ENCODE measurements at places on chromosomes 11 and 22.

GRCh38 chr11:110463153-110463552 is 33.4 kb downstream of the FDX1 start:
- ATAC-seq = no peak

DNA sequence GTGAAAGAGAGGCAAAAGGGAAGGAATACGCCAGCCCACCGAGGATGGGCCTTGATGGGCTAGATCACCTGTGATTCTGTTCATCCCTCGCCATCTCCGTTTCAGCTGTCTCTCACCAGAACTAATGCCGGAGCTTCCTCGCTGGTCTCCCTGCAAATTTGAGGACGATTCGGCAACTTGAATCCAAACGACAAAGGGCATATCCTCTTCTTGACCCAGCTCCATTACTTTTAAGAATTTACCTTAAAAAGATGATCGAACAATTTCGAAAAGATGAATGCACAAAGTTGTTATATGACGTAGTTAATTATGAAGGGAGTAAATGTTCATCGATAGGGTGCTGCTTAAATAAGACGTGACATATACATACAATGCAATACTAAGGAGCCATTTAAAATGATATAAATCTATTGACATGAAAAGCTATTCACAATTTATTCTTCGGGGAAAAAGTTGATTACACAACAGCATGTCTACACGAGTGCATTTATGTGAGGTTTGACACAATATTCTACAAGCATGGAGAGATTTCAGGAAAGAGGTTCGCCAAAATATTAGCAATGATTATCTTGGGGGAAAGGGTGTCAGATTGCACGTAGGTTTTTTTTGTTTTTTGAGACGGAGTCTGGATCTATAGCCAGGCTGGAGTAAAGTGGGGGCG is 937 bp upstream of the FAM168A start:
- no peak for ATAC-seq

DNA sequence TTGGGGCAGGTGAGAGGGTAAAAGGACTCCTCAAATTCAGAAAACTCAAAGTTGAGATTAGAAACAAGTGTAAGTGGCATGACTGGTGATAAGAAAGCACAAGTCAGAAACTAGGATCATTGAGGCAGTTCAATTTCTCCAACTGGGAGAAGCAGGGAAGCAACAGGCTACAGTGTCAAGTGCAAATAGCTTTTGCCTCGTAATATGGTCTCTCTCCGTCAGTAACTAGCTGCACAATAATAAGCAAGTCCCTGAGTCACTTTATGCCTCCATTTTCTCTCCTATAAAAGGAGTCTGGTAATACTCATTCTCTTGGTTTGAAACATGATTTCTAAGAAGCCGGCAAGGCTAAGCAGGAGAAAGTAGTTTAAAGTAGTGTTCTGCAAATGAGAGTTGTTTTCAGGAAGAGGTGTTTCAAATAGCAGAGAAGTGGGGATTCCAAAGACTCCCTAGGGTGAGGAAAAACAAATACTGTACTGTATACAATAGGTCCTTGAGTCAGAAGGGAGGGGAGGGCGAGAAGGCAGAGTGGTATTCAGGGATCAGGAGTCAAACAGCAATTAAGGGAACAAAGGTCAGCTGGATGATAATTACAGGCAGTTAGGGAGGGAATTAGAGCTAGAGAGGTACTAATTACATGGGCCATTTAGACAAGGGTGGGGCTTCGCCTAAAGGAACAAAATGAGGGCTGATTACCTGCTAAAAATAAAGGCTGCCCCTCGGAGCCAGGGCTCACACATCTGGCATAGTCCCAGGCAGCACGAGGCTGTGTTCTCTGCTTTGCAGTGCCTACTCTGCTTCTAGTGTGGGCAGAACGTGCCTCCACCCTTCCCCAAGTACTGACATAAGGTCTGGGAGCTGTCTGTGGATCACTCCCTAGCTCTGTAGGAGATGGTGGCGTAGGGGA is 96.0 kb upstream of the BDNF start:
- no peak for ATAC-seq

- ATAC-seq = no peak
These were observed 652.6 kb downstream of the METTL15 start for GRCh38 chr11:28760676-28761390.

DNA sequence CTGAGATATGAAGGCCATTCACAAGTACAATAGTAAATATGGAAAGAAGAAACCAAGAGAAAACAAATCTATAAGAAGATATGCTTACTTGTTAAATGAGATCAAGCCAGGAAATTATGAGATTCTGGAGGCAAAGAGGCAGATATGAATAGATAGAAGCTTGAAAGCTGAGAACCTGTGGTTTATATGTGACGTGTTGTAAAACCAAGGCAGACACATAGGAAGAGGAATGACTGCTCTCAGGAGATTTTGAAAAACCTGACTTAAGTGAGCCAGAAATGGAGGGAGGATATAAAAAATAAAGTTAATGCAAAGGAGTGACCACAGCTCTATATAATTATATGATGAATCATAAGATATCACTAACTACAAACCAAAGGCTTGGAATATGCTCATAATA is 1160.5 kb upstream of the CNTN5 start:
- ATAC-seq = no peak

DNA sequence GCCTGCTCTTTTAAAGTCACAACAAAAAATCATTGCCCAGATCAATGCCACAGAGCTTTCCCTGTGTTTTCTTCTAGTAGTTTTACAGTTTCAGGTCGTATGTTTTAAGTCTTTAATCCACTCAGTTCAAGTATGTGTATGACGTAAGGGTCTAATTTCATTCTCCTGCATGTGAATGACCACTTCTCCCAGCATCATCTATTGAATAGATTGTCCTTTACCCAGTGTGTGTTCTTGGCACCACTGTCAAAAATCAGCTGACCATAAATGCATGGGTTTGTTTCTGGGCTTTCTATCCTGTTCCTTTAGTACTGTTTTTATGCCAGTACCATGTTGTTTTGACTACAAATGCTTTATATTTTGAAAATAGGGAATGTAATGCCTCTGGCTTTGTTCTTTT is 28.1 kb downstream of the INTS4 start:
- ATAC-seq = no peak

DNA sequence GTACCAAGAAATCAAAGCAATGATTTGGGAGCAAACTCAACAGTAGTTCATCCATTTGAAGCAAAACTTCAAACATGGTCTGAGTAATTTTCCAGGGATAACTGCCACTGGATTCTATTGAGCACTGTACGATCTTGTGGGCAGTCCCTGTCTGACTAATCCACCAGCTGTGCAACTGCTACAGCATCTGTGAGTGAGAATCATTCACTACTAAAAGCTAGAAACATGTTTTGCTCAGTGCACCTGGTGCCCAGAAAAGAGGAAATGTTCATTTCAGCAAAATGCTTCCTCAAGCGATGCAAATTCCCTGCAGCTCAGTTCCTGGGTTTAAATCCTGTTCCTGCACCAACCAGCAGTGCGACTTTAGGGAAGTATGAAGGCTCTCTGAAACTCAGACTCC is 1077.9 kb downstream of the DLG2 start:
- no peak for ATAC-seq

- no peak for ATAC-seq
These were observed 3.9 kb downstream of the TOLLIP start for GRCh38 chr11:1305501-1306056.

DNA sequence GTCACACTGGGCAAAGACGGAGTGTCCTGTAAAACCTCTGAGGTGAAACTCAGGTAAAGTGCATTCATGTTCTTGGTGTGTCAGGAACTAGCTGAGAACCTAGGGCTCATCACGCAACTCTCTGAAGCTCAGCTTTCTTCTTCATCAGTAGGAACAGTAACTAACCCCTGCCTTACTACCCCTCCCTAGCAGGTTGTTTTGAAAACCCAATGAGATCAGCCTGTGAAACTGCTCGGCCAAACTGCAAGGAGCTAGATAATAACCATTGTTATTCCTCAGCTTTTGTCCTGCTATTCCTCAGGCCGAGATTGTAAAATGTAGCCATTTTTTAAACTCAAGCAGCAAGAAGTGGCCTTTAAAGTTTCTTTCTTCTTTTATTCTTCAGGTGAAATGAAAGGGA is 9.8 kb upstream of the FJX1 start:
- ATAC-seq = no peak

DNA sequence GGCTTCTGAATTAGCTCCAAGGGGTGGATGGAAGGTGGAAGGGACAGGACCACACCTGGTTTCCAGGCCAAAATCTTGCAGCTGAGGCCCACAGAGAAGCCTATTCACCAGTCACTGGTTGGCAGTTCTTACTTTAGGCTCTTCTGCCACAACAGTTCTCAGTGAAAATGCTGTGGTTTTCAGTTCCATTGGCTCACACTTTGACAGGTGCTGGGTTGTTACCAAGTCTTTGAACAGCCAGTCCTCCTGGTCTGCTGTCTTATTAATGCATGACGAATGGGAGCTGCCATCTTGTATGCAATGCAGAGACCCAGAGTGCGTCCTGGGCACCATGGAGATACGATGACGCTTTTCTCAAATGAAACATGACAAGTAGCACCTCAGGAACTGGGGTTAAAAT is 232.0 kb upstream of the ZBED5 start:
- ATAC-seq = no peak

GRCh38 chr11:131944736-131945135 is 574.3 kb downstream of the NTM start:
- no peak for ATAC-seq

- ATAC-seq = no peak
These were observed 9.2 kb upstream of the IFITM3 start for GRCh38 chr11:329886-330253.

Data from activated CD4-positive, CD25-positive, alpha-beta regulatory T cell treated with anti-CD3 and anti-CD28 coated beads, Interleukin-2, amount 50 U/mL, for 24 hours (primary cell).